ENCODE measurements at places on chromosomes 6 and 20. TPM values are rescaled to one million over a fixed set of nuclear protein-coding genes. Genes with fewer than 3 reads are reported as not detected.

Gene CYB5R4
- 17.4 TPM for total RNA-seq

Gene ENPP3
- total RNA-seq = 0.18 TPM

Gene SLC17A1
- not detected for total RNA-seq

Gene RFX6
- not detected for total RNA-seq

Gene PRL
- total RNA-seq = not detected

Gene KIF25
- 0.39 TPM for total RNA-seq

Gene FUT9
- not detected for total RNA-seq

Gene GPX5
- total RNA-seq = not detected

Gene SEL1L2
- 0.69 TPM for total RNA-seq

Gene OR2B6
- total RNA-seq = not detected

Gene HLA-DRA
- total RNA-seq = 72.0 TPM

Gene FAM209B
- not detected for total RNA-seq

Gene B3GAT2
- total RNA-seq = not detected

Gene CDH26
- 0.51 TPM for total RNA-seq

Gene BNIP5
- not detected for total RNA-seq

Gene LTB
- 0.36 TPM for total RNA-seq

Gene THBD
- total RNA-seq = 15.2 TPM

Gene OXT
- total RNA-seq = 0.56 TPM

Gene CDH4
- total RNA-seq = 0.08 TPM

Gene ABHD16A
- total RNA-seq = 33.6 TPM

Gene MUC22
- total RNA-seq = 0.11 TPM

Gene ULBP1
- 0.25 TPM for total RNA-seq

Gene ARMH2
- total RNA-seq = not detected

Gene HTR1B
- total RNA-seq = not detected

Gene SS18L1
- 10.7 TPM for total RNA-seq

Gene ALDH8A1
- 0.42 TPM for total RNA-seq

Gene ECT2L
- 3.3 TPM for total RNA-seq

Gene TRIM40
- total RNA-seq = not detected

Gene CAGE1
- not detected for total RNA-seq

Gene SCAF8
- total RNA-seq = 79.4 TPM

Gene SNX3
- 237 TPM for total RNA-seq

Gene MACROD2
- 3.6 TPM for total RNA-seq

Gene MUCL3
- not detected for total RNA-seq

Gene QRSL1
- 13.2 TPM for total RNA-seq
